Activated CD4-positive, alpha-beta T cell treated with anti-CD3 and anti-CD28 coated beads for 4 hours (primary cell): ENCODE measurements at places on chromosomes 4 and X.

- DNase-seq: no peak
Observed at GRCh38 chr4:68076194-68076593, 53.5 kb downstream of the TMPRSS11F start.

- DNase-seq: no peak
Observed at GRCh38 chrX:67564475-67564874, 20.7 kb downstream of the AR start.

- no peak for DNase-seq
Observed at GRCh38 chr4:40576651-40577480, 52.8 kb downstream of the RBM47 start.

DNA sequence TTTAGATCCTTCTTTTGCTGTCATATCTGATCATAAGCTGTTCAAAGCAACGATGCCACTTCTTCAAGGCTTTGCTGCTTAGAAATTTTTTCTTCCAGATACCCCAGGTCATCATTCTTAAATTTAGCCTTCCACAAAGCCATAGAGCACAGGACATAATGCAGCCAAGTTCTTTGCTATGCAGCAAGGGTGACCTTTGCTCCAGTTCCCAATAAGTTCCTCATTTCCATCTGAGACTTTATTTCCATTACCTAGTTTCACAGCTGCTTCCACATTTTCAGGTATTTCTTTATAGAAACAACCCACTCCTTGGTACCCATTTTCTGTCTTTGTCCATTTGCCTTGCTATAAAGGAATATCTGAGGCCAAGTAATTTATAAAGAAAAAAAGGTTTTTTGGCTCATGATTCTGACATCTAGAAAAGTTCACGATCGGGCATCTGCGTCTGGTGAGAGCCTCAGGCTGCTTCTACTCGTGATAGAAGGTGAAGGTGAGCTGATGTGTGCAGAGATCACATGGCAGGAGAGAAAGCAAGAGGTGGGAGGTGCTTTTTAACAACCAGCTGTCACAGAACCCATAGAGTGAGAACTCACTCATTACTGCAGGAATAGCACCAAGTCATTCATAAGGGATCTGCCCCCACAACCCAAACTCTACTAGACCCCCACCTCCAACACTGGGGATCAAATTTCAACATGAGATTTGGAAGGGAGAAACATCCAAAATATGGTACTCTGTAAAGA lies 11.8 kb upstream of the TASL start:
- no peak for DNase-seq

- DNase-seq: no peak
Observed at GRCh38 chr4:54539500-54540029, 118.2 kb upstream of the KIT start.

- DNase-seq: no peak
Observed at GRCh38 chrX:57964975-57965374, 54.7 kb upstream of the ZXDA start.

DNA sequence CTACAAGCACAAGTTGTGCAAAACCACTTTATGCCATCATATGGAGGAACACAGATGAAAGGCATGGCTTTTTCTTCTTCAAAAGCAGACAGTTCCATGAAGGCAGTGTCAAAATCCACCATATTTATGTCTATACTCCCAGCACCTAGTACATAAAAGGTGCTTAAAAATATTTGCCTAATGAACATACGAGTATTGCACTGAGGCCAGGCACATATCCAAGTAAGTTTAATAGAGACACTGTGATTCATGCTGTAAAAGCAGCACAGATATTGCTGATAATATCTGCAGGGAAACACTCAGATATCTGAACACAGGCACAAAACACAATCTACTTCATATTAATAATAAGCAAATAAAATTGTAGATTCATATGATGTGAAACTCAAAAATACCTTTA lies 48.1 kb upstream of the CXCL8 start:
- no peak for DNase-seq
